ENCODE measurements at places on chromosomes 5 and 9. TPM values are rescaled to one million over a fixed set of nuclear protein-coding genes. Genes with fewer than 3 reads are reported as not detected.

Gene PRR16
- polyA plus RNA-seq = 0.38 TPM

Gene OLFM1
- polyA plus RNA-seq = 2.3 TPM

Gene FCN2
- polyA plus RNA-seq = 0.16 TPM

Gene TAF11L3
- polyA plus RNA-seq = not detected

Gene BTNL8
- 0.07 TPM for polyA plus RNA-seq

Gene SLC36A3
- polyA plus RNA-seq = not detected

Gene ARID3C
- not detected for polyA plus RNA-seq

Gene GRXCR2
- polyA plus RNA-seq = 0.04 TPM

Gene CD14
- 14.3 TPM for polyA plus RNA-seq
